ENCODE measurements at places on chromosomes 3 and 15. TPM values are rescaled to one million over a fixed set of nuclear protein-coding genes. Genes with fewer than 3 reads are reported as not detected.

GRCh38 chr3:177646749-177647148 is 449.5 kb upstream of the TBL1XR1 start:
- no peaks in the 10 kb centered on the region for H3K4me1 ChIP-seq
- H3K4me3 ChIP-seq = no peak overlapping the region
- no peak for DNase-seq
- no peaks in the 10 kb centered on the region for H3K36me3 ChIP-seq
- no peak overlapping the region for H3K27ac ChIP-seq
- no peaks in the 10 kb centered on the region for H3K27me3 ChIP-seq

DNA sequence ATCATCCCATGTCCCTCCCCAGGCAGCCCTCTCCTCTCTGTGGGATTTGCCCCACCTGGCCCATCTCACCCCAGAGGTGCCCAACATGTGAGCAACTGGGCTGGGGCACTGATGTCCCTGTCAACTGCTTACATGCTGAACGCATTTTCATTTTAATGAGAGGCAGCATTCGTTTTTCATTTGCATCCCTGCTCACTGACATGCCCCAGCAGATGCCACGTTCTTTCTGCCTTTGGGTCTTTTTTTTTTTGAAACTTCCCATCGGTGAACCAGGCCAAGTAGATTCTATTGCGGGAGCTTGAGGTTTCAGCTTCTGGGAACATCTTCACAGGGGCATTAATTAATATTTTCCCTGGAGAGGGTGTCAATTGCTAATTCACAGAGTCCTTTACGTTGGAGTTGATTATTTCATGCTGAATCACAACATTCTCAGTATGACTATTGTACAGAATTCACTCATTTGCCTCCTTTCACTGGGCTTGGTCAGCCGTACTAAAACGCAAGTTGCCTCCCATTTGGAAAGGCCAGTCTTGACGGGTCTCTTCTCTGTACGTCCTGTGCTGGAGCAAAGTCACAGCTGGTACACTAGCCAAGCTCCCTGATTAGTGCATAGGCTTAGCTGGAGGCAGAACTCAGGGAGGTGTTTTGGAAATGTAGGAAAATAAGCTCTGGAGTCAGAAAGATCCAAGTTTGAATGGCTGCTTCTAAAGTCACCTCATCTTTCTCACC is 69.8 kb downstream of the CHRNA7 start:
- H3K4me3 ChIP-seq = no peak overlapping the region
- no peak for DNase-seq
- no peaks in the 10 kb centered on the region for H3K27me3 ChIP-seq
- H3K27ac ChIP-seq = no peak overlapping the region
- H3K36me3 ChIP-seq = no peaks in the 10 kb centered on the region

- H3K4me1 ChIP-seq = peaks cover 3% of the 10 kb centered on the region
- no peaks in the 10 kb centered on the region for H3K36me3 ChIP-seq
- H3K27me3 ChIP-seq = no peaks in the 10 kb centered on the region
- no peak overlapping the region for H3K4me3 ChIP-seq
- no peak overlapping the region for H3K27ac ChIP-seq
Measured at GRCh38 chr3:41318520-41318919, 119.2 kb downstream of the CTNNB1 start.

- no peaks in the 10 kb centered on the region for H3K27me3 ChIP-seq
- peaks cover 15% of the 10 kb centered on the region for H3K4me1 ChIP-seq
Measured at GRCh38 chr15:75368689-75369239, 357 bp upstream of the MAN2C1 start.

GRCh38 chr15:50183112-50183794 is 1.3 kb downstream of the SLC27A2 start:
- DNase-seq = no peak
- H3K4me3 ChIP-seq = no peak overlapping the region
- H3K27ac ChIP-seq = no peak overlapping the region
- no peaks in the 10 kb centered on the region for H3K4me1 ChIP-seq
- no peaks in the 10 kb centered on the region for H3K36me3 ChIP-seq

- peaks cover 6% of the 10 kb centered on the region for H3K4me1 ChIP-seq
- no peak overlapping the region for H3K27ac ChIP-seq
- H3K27me3 ChIP-seq = no peaks in the 10 kb centered on the region
- H3K4me3 ChIP-seq = no peak overlapping the region
Measured at GRCh38 chr15:52336529-52336928, 40.9 kb upstream of the MYO5C start.

DNA sequence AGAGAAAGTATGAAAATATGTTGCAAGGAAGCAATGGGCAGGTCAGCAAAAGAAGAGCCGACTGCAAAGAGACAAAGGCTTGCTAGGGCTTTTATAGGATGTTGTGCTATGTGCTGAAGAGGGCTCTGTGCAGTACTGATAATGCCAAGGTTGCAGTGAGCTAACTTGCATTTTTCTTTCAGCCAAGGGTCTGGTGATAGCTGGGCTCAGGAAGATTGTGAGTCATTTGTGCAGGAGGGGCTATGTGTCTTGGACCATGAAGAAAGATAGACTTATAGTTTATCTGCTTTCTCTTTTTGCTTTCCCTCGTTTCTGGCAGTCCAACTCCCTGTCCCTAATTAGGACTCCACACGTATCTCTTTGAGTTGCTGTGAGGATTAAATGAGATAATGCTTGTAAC is 64.5 kb upstream of the LRIG1 start:
- no peak for DNase-seq
- no peaks in the 10 kb centered on the region for H3K4me1 ChIP-seq
- H3K27ac ChIP-seq = no peak overlapping the region
- H3K27me3 ChIP-seq = peaks cover 4% of the 10 kb centered on the region
- no peak overlapping the region for H3K4me3 ChIP-seq

GRCh38 chr3:160224256-160224655 is 966 bp upstream of the C3orf80 start:
- H3K4me3 ChIP-seq = no peak overlapping the region
- no peak overlapping the region for H3K27ac ChIP-seq
- no peaks in the 10 kb centered on the region for H3K36me3 ChIP-seq
- H3K27me3 ChIP-seq = peaks cover 39% of the 10 kb centered on the region
- H3K4me1 ChIP-seq = peaks cover 7% of the 10 kb centered on the region
- DNase-seq = no peak

- DNase-seq = no peak
- no peak overlapping the region for H3K4me3 ChIP-seq
- H3K27ac ChIP-seq = no peak overlapping the region
- H3K4me1 ChIP-seq = no peaks in the 10 kb centered on the region
Measured at GRCh38 chr3:185561958-185562357, 9.6 kb upstream of the LIPH start.

DNA sequence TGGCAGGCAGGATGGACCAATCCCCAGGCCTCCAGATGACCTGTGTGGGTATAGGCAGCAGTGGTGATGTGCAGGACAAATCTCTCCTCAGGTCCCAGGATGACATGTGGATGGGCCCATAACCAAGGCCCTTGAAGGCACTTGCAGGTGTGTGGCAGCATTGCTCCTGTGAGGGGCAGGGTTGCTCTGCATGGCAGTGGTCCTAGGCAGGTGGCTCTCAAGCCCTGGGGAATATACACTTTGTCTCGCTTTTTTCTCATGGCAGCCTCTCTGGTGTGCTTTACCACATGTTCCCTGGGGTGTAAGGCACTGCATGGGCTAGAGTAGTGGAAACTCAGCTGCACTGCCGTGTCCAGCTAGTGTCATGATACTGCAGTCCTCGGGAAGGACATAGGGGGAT is 503.6 kb downstream of the UNC13C start:
- no peak for DNase-seq
- no peaks in the 10 kb centered on the region for H3K27me3 ChIP-seq
- no peak overlapping the region for H3K27ac ChIP-seq

Gene UPK1B
- total RNA-seq = not detected

Gene SENP7
- 20.2 TPM for total RNA-seq

Gene DAZL
- not detected for total RNA-seq

Gene GP5
- not detected for total RNA-seq
